Urothelium cell line (cell line): ENCODE measurements at places on chromosomes 13 and 19.

DNA sequence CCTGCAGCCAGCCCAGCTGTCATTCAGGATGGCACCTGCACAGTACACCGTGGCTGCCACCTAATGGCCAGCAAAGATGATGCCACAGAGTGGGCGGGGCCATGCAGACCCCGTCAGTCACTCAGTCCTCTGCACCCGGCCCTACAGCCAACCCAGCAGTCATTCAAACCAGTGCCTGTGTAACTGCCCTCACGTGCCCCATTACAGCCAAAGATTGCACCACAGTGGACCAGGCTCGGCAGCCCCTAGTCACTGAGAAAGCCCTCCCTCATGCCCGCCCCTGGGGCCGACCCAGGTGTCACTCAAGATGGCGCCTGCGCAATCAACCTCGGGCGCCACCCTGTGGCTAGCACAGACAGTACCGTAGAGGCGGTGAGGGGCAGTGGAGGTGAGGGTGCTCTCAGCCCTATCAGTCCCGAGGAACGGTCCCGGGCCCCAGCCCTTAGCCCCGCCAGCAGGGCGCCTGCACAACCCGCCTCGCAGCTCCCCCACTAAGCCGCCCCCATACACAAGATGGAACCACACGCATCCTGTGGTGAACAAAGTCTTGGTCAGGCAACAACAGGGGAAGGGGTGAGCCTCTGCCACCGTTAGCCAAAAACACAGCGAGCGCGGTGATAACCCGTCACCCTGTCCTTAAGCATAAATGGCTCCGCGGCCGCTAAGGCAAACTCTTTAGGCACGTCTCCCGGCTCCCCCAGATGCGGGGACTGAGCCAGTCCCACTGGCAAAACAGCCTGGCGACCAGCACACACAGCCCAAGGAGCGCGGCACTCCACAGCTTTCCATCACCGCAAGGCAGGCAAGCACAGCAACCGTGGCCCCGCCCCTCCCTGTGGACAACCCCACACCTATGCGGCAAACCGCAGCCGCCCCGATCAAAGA, 2.3 kb downstream of the PEG3 start:
- peak; percentile 77 for DNase-seq

DNA sequence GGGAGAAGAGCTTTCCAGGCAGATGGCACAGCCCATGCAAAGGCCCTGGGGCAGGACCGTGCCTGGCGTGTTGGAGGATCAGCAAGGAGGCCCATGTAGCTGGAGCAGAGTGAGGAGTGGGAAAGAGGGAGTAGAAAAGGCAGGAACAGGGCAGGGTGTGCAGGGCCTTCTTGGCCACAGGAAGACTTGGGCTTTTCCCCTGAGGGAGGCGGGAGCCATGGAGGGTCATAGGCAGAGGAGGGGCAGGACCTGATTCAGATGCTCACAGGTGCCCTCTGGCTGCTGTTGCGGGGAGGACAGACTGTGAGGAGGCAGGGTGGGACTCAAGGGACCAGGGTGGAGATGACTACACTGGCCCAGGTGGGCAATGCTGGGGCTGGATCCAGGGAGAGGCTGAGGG, 13.8 kb upstream of the PTPRS start:
- DNase-seq: no peak

GRCh38 chr13:48508011-48508410, 24.9 kb downstream of the RCBTB2 start:
- DNase-seq: no peak

DNA sequence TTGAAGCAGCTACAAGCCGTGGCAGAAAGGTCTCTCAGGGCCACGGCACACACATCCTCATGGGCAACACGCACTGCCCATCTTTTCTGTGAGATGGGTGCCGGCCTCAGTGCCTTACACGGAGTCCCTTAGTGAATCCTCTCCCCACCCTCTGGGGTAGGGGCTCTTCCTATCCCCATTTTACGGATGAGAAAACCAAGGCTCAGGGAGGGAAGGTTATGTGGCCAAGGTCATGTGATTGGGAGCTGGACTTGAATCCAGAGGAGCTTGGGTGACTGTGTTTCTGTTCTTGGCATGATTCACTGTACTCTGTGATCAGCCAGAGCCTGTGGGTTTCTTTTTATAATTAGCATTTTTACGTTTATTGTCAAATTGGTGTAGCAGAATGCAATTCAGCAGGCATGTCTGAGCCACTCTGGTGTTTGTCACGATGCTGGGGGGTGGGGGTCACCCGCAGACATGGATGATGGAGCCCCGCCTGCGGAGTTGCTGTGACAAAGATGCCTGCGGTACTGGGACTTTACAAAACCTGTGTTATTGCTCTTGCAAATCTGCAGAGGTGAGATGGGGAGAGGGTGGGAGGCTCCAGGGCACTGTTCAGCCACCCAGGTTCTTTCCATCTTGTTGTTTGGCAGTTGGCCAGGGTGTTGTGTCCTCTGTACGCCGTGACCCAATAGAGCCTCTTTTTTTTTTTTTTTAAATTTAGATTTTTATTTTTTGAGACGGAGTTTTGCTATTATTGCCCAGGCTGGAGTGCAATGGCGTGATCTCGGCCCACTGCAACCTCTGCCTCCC, 4.5 kb downstream of the SCN1B start:
- DNase-seq: no peak

DNA sequence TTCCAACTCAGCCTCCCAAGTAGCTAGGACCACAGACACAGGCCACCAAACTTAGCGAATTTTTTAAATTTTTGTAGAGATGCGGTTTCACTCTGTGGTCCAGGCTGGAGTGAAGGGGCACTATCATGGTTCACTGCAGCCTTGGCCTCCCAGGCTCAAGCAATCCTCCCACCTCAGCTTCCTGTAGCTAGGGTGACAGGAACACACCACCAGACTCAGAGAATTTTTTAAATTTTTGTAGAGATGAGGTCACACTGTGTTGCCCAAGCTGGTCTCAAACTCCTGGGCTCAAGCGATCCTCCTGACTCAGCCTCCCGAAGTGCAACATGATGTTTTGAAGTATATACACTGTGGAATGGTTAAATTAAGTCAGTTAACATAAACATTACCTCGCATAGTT, 263.6 kb downstream of the OXGR1 start:
- peak; percentile 10 for DNase-seq

DNA sequence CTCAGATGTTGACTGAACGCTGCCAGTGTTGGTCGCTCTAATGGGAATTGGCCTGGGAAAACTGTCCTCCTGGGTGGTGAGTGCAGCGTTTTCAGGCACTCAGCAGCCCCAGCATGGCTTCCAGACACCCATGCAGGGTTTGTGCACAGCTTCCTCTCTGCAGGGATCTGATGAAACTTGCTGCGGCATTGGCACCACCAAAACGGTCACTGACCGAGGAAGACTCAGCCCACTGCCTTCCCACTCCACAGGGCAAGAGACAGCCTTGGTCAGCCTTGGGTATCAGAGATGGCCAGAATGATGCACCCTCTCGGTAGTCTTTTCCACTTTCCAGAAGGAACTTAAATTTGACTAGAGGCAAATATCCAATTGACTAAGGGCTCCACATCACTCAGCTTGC, 398.9 kb downstream of the IRS2 start:
- DNase-seq: no peak

GRCh38 chr13:102090532-102090931, 311.3 kb downstream of the FGF14 start:
- DNase-seq: no peak

DNA sequence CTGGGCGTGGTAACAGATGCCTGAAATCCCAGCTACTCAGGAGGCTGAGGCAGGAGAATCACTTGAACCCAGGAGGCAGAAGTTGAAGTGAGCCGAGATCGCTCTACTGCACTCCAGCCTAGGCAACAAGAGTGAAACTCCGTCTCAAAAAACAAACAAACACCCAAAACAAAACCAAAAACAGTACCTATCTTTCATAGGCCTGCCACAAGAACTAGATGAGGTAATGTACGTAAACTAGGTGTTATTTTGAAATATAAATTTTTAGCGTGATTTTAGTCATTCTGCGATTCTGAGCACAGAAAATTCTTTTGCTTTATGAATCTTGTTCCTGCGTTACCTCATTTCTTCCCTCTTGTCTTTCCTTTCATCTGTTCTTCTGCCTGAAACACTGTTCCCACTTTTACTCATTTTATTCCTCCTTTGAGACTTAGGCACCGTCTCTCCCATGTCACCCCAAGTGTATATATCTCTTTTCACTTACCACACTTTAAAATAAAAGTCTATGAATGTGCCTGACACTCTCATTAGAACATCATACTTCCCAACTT, 238.2 kb upstream of the HTR2A start:
- no peak for DNase-seq

DNA sequence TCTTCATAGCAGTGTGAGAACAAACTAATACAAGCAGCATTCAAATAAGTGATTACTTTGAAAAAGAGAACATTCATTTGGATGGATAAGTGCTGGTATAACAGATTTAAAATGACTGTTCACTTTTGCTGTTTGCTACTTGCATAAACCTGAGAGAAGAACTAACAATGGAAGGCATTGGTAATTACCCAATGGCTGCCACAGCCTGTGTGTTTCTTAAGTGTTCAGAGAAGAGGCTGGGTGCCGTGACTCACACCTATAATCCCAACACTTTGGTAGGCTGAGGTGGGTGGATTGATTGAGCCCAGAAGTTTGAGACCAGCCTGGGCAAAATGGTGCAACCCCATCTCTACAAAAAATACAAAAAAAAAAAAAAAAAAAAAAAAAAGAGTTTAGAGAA, 4.9 kb upstream of the TEX26 start:
- DNase-seq: no peak

DNA sequence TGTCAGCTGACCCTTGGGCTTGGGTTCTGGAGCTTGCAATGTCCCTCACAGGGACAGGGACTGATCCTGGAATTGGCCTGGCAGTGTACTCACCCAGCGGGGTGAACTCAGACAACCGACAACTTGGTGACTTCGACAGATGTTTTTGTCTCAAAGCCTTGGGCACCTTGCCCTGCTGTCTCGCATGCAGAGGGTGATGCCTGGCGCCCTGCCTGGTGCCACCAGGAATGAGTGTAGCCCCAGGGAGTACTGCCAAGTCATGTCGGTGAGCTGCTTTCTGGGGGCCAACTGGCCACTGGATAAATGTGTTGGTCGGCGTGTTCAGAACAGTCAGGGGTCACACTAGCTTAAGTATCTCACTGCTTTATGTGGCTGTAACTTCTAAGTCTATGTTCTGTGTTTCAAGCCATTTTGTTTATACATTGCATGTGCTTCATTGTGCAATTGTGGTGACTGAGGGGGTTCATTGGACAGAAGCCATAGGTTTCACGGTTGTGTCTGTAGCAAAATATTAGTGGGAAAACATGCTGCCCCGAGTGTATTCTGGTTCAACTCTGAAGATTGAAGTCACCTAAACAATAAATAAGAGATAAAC, 96.3 kb upstream of the TNFSF11 start:
- no peak for DNase-seq

DNA sequence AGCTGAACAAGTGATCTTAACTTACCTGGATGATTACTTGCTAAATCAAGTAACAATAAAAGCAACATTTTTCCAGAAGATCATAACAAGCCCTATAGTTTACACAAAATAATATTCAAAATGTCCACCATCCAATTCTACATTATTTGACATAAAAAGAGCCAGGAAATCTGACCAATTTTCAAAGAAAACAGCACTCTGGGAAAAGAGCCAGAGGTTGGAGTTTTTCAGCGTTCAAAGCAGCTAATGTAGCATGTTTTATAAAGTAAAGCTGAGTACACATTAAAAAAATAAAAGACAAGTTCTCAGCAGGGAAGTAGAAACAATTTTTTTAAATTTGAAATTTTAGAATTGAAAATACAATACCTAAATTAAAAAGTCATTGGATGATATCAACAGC, 62.6 kb downstream of the UFM1 start:
- no peak for DNase-seq

GRCh38 chr13:110869805-110870706, 44.8 kb downstream of the ANKRD10 start:
- DNase-seq: peak; percentile 91

DNA sequence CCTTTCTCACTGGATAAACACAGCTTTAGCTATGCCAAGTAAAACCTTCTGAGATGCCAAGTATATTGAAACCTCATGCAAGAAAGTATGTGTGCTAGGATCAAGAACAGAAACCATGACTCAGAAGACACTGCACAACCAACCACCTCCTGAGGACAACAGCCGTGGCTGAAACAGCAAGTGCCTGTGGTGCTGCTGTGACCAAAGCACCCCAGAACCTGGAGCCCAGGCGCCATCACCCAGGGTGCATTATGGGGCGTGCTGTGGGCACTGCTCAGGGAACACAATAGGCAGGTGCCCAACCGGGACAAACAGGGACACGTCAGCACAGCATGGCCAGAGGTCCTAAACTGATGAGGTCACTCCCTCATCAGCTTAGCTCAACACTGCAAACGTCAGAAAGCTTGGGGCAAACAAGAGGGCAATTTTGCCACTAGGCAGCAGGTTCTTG, 101.3 kb upstream of the SLC15A1 start:
- DNase-seq: no peak

GRCh38 chr13:112767506-112768471, 78.0 kb downstream of the ATP11A start:
- DNase-seq: no peak

GRCh38 chr19:51002542-51003311, 1.3 kb upstream of the KLK8 start:
- no peak for DNase-seq

DNA sequence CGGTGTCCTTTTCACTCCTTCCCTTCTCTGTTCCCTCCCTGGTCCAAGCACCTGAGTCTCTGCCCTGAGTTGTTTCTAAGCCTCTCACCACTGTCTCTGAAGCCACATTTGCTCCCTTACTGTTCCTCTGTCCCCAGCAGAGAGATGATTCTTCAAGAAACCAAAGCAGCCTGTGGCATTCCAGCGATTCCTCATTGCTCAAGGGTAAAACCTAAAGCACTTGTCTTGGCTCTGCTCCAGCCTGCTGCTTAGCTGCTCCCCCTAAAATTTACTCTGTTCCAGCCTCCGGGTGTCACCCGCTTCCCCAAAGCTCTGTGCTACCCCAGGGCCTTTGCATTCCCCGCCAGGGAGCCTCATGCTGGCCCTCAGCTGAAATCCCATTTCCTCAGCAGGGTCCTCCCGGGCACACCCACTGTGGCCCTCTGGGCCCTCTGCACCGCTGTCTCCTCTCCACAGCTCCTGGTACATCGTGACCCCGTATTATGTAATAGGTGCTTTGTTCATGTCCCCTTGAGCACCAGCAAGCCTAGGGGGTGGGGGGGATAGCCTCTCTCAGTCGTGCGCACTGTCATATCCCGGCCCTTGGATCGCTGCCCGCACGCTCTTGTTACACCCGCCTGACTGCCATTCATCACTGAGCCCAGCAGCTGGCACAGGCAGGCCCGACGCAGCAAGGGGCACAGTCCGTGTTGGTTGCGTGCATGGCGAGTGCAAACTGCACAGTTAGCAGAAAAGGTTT, 15.8 kb downstream of the TECR start:
- DNase-seq: no peak
